ENCODE measurements at places on chromosomes 5 and 9. TPM values are rescaled to one million over a fixed set of nuclear protein-coding genes. Genes with fewer than 3 reads are reported as not detected.

Gene GADD45G
- total RNA-seq, result 0.33 TPM

Gene CXXC5
- 6.0 TPM for total RNA-seq

Gene GTF2H2
- total RNA-seq, result 18.3 TPM

Gene PCDHGA6
- 0.73 TPM for total RNA-seq

Gene RNF14
- total RNA-seq, result 49.3 TPM

Gene LIFR
- 40.2 TPM for total RNA-seq

Gene HTR4
- not detected for total RNA-seq
